ENCODE measurements at places on chromosomes 5 and 9. TPM values are rescaled to one million over a fixed set of nuclear protein-coding genes. Genes with fewer than 3 reads are reported as not detected.

- H3K36me3 ChIP-seq: no peaks in the 10 kb centered on the region
- H3K27me3 ChIP-seq: peaks cover 13% of the 10 kb centered on the region
- no peak overlapping the region for H3K4me3 ChIP-seq
- DNase-seq: no peak
Measured at GRCh38 chr5:158895588-158895987, 204.1 kb downstream of the EBF1 start.

DNA sequence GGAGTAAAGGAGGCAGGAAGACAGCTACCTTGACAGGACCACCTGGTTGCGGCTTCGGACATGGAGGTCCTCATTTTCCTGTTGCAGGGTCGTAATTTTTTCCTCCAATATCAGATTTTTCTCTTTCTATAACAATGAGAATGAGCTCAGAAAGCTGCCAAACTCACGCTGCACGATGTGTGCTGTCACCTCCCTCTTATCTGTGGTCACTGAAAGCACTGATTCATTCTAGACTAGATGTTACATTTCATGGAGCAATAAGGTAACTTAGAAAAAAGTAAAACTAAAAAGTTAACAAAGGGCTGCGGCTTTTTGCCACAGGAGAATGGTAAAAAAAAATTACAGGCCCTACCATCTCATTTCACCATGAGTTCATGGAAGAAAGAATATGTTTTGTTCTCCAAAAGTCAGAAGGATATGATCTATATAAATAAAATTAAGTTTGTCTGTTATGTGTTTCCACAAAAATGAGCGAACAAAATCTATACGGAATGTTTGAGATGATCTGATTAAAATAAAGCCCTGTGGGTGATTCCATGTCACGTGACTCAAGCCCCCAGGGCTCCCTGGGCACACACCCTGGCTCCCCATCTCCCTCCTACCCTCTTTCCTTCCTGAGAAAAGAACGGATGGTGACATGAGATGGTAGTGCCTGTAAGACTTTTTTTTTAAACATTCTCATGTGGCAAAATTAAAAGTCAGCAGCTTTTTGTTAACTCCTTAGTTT lies 26.9 kb upstream of the ANXA6 start:
- peaks cover 8% of the 10 kb centered on the region for H3K4me1 ChIP-seq
- H3K4me3 ChIP-seq: no peak overlapping the region
- H3K27ac ChIP-seq: no peak overlapping the region
- peaks cover 27% of the 10 kb centered on the region for H3K36me3 ChIP-seq
- no peak for DNase-seq
- no peaks in the 10 kb centered on the region for H3K27me3 ChIP-seq

GRCh38 chr5:36202521-36202961 lies 39.2 kb downstream of the NADK2 start:
- H3K27me3 ChIP-seq: no peaks in the 10 kb centered on the region
- H3K27ac ChIP-seq: no peak overlapping the region
- H3K4me3 ChIP-seq: no peak overlapping the region
- H3K4me1 ChIP-seq: no peaks in the 10 kb centered on the region
- no peak for DNase-seq

DNA sequence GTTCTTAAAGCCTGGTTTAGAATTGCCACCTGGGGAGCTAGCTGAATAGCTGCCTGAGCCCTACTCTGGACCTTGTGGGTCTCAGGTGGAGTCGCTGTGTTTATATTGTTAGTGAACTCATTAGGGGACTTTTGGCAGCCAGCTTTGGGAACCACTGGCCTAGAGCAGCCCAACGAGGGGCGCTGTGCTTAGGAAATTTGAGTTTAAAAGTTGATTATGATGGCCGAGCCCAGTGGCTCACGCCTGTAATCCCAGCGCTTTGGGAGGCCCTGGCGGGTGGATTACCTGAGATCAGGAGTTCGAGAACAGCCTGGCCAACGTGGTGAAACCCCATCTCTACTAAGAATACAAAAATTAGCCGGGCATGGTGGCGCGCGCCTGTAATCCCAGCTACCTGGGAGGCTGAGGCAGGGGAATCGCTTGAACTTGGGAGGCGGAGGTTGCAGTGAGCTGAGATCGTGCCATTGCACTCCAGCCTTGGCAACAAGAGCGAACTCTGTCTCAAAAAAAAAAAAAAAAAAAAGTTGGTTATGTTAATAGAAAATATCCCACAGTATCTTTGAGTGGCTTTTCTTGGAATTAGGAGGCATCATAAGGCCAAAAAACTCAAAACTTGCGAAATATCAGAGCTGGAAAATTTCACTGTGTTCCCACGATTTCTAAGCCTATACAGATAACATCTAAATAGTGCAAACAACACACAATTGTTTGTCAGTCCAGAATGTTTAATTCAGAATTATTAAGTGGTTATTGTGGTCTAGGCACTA lies 809 bp downstream of the MCCC2 start:
- DNase-seq: peak; percentile 32
- peaks cover 5% of the 10 kb centered on the region for H3K36me3 ChIP-seq
- H3K4me1 ChIP-seq: peaks cover 37% of the 10 kb centered on the region

GRCh38 chr9:6680797-6681146 lies 35.2 kb upstream of the GLDC start:
- H3K27ac ChIP-seq: peak overlapping the region; percentile 100
- peaks cover 19% of the 10 kb centered on the region for H3K4me1 ChIP-seq
- peak overlapping the region; percentile 96 for H3K4me3 ChIP-seq
- H3K36me3 ChIP-seq: peaks cover 10% of the 10 kb centered on the region
- peak; percentile 80 for DNase-seq

DNA sequence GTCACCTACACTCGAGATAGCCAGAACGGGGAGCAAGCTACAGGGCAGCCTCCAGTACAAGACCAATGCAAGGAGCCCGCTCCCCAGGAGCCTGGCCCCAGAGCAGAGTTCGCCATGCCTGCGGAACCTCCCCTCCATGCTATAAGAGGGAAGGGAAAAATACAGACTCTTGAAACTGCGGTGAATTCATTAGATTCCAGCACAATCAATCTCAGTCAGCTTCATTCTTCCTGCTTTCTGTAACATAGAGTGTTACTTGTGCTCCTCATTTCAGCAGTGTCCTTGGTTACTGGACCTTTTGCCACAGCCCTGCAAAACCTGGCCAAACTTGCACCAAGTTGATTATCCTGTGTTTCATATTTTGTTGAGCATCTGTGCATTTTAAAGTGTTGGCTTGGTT lies 22.2 kb upstream of the CREBRF start:
- H3K27me3 ChIP-seq: no peaks in the 10 kb centered on the region
- H3K4me1 ChIP-seq: peaks cover 48% of the 10 kb centered on the region
- H3K4me3 ChIP-seq: no peak overlapping the region
- peak overlapping the region; percentile 83 for H3K27ac ChIP-seq

DNA sequence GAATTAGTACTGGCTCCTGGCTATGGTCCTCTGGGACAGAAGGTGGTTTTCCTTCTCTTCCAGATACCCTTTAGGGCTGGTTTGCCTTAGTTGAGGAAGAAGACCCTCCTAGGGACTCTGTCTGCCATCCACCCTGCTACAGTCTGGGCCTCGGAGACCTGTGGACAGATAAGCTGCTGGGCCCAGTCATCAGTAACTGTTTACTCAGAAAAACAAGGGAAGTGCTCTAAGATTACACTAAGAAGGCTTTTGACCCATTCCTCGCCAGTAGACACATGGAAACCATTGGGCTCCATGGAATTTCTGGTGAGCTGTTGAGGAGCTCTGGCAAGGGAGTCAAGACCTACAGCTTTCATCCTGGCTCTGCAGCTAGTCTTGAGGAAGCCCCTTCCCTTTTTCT lies 31.2 kb downstream of the LARP1 start:
- no peak overlapping the region for H3K4me3 ChIP-seq
- DNase-seq: no peak
- peak overlapping the region; percentile 64 for H3K27ac ChIP-seq
- no peaks in the 10 kb centered on the region for H3K27me3 ChIP-seq
- H3K36me3 ChIP-seq: peaks cover 16% of the 10 kb centered on the region

DNA sequence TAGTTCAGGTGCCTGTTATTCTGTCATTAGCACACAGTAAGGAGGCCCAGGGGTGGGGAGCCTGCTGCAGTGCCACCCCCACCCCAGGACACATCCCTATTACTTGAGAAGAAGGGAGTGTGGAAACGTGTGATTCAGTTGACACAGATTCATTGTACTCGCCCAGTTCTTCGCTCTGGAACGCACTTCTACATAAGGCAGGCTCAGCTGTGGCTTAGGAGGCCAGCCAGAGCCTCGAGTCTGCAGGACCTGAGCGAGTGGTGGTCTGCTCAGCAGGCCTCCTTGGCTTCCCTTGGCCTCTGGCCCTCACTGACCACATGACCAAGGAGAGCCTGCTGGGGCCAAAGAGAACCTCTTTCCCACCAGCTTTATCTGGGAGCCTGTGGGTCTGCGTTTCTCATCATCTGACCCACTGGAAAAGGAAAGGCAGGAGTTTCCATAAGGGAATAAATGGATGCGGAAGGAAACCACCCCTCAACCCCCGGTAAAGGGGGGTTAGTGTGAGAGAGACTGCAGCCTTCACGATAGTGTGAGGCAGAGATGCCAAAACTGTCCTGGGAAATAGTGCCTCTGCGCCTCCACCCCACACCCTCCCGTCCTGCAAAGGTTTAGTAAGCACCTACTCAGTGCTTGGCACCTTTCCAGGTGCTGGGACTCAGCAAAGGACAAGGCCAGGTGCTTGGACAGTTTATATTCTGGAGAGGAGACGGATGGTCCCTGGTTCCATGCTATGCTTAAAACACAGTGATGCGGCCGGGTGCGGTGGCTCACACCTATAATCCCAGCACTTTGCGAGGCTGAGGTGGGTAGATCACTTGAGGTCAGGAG lies 73.7 kb downstream of the PPARGC1B start:
- no peaks in the 10 kb centered on the region for H3K27me3 ChIP-seq
- no peak for DNase-seq
- H3K4me1 ChIP-seq: no peaks in the 10 kb centered on the region
- H3K36me3 ChIP-seq: no peaks in the 10 kb centered on the region
- H3K27ac ChIP-seq: no peak overlapping the region

GRCh38 chr5:91212714-91213092 lies 170.4 kb downstream of the ARRDC3 start:
- peaks cover 4% of the 10 kb centered on the region for H3K27me3 ChIP-seq
- H3K36me3 ChIP-seq: no peaks in the 10 kb centered on the region
- no peak overlapping the region for H3K4me3 ChIP-seq
- H3K4me1 ChIP-seq: no peaks in the 10 kb centered on the region

GRCh38 chr9:104944356-104944755 lies 16.4 kb upstream of the ABCA1 start:
- DNase-seq: no peak
- no peak overlapping the region for H3K27ac ChIP-seq
- no peaks in the 10 kb centered on the region for H3K36me3 ChIP-seq
- H3K27me3 ChIP-seq: peaks cover 3% of the 10 kb centered on the region

GRCh38 chr5:34047143-34047542 lies 4.1 kb upstream of the C1QTNF3 start:
- H3K27ac ChIP-seq: no peak overlapping the region
- no peak for DNase-seq
- H3K36me3 ChIP-seq: peaks cover 12% of the 10 kb centered on the region
- no peaks in the 10 kb centered on the region for H3K4me1 ChIP-seq

DNA sequence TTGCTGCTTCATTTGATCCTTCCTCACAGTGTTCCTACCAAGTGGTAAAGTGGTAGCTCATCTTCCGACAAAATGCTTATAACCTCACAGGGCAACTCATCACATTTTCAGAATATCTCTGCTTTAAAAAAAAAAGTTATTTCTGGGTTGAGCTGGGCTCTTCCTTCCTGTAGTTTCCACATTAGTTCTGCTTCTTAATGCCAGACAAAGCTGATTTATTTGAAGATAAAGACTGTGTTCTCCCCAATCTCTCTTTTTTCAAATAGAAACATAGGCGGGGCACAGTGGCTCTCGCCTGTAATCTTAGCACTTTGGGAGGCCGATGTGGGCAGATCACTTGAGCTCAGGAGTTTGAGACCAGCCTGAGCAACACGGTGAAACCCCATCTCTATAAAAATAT lies 273.1 kb downstream of the ACTL7B start:
- H3K4me1 ChIP-seq: no peaks in the 10 kb centered on the region
- no peak overlapping the region for H3K4me3 ChIP-seq

DNA sequence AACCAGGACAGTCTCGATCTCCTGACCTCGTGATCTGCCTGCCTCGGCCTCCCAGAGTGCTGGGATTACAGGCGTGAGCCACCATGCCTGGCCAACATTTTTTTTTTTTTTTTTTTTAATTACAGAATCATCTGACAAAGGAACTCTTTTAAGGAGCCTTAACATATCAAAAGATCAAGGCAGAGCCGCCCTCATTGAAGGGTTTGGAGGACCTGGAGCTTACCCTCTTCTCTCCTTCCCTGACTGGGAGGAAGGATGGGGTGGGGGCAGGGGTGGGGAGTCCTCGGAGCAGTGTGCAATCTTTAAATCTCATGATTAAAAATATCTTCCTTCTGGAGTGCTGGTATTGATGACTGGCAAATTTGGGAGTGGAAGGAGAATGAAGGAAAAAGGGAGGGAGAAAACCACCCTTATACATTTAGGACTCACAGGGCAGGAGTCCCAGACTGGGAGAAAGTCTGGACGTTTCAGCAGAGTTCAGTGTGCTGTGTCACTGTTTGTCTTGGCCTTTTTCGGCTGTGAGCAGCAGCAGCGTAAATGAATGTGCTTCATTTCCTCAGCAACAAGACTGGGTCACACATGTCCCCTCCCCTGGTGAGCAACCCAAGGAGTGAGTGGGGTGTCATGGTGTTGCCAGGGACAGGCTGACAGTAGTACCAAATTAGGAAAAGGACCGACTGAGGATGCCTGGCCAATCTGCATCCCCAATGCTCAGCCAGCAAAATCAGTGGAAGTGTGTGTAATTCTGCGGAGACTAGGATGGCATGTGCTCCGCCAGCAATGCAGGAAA lies 115.3 kb upstream of the BNC2 start:
- H3K4me3 ChIP-seq: no peak overlapping the region
- H3K4me1 ChIP-seq: no peaks in the 10 kb centered on the region
- H3K27ac ChIP-seq: no peak overlapping the region
- no peaks in the 10 kb centered on the region for H3K36me3 ChIP-seq

- H3K27me3 ChIP-seq: no peaks in the 10 kb centered on the region
- H3K27ac ChIP-seq: no peak overlapping the region
- DNase-seq: no peak
- H3K4me1 ChIP-seq: no peaks in the 10 kb centered on the region
- no peak overlapping the region for H3K4me3 ChIP-seq
Measured at GRCh38 chr9:73615557-73615956, 463.9 kb downstream of the ANXA1 start.

Gene EGFLAM
- not detected for total RNA-seq

Gene DIRAS2
- total RNA-seq: not detected

Gene ANKRD31
- total RNA-seq: 0.33 TPM

Gene ANKDD1B
- not detected for total RNA-seq

Gene TEK
- not detected for total RNA-seq
